ENCODE measurements at places on chromosomes 2 and 18.

- no peak for DNase-seq
Measured at GRCh38 chr18:60585670-60586069, 213.1 kb upstream of the MC4R start.

GRCh38 chr2:112803691-112804521 lies 19.6 kb upstream of the IL1A start:
- DNase-seq = no peak

DNA sequence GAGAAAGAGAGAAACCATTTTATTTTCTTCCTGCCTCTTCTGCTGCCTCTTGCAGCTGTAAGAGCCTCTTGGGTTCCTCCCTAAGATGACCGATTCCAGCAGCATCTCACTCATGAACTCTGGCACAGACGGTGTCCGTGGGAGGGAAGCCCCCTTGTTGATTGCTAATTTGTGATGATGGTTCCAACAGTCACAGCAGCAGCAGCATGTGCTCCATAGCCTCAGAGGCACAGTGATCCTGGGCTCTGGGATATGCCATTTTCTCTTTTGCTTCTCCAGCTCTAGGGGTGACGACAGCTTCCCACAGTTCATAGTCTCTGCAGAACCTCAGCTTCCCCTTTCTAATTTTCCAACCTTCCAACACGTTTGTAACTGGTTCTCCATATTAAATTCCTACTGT lies 324.2 kb upstream of the HS6ST1 start:
- DNase-seq = peak; percentile 26

GRCh38 chr18:27991391-27991790 lies 185.5 kb downstream of the CDH2 start:
- no peak for DNase-seq

DNA sequence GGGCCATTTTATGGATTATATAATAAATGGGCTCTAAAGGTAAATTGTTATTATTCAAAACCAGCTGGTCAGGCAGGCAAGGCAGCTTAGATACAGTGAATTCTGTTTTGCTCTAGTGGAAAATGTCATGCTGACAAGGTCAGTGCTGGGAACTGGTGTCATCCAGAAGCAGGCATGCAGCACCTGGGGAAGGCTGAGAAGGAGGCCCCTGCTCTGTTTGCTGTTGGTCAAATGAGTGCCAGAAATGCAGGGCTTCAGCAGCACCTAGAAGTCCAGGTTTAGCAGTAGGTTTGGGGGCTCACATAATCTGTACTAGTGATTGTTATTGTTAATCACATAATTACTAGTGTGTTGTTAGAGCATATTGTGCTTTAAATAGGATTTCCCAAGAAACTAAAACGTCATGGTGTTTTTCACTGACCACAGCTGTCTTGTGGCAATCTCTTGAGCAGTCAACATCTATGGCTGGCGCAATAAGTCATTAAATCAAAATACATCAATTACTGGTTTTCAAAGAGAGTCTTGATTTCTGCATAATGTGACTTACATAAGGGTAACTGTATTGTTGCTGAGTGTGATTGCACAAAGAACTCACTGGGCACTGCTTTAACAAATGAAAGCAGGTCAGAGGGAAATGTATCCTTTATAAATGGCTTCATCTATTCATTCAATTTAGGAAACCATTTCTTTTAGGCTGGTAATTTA lies 99.1 kb downstream of the MYO3B start:
- peak; percentile 3 for DNase-seq
